ENCODE measurements at places on chromosomes 6 and 20. TPM values are rescaled to one million over a fixed set of nuclear protein-coding genes. Genes with fewer than 3 reads are reported as not detected.

- DNase-seq, result no peak
Measured at GRCh38 chr6:147642458-147642857, 134.0 kb downstream of the SAMD5 start.

DNA sequence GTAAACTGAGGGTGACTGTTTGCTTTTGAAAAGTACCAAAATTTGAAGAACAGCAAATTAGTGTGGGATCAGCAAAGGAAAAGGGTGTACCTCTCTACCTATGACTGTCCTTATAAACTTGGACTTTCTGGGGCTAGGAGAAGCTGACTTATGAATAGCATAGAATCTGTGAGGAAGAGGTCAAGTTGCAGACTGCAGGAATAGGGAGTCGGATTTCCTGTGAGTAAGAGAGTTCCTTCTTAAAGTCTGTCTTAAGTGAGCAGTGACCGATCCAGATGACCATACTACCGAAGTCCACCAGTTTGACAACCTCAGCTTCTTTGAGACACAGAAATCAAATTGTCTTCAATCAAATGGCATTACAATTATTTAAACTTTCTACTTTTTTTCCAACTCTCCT, 708.7 kb downstream of the UTRN start:
- DNase-seq, result no peak

DNA sequence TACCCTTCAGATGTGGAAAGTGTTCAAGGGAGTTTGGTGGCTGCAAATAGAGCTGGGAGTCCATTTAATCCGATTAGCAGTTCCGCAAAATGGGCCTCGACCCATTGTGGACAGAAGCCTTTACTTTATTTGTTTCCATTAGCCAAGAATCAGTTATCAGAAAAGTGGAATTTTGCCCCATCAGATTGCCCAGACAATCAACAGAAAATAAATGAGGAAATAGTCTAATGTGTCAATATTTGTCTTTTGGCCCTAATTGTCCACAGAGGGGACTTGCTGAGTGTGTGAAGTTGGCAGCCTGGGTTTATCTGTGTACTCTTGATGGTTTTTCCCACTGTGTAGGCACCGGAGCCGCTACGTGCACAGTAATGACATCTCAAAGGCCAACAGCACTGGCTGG, 134.3 kb downstream of the LINC00237 start:
- no peak for DNase-seq

- no peak for DNase-seq
Measured at GRCh38 chr20:63658749-63659187, 656 bp downstream of the RTEL1 start.

GRCh38 chr6:34457382-34457741, 8.5 kb upstream of the PACSIN1 start:
- no peak for DNase-seq

DNA sequence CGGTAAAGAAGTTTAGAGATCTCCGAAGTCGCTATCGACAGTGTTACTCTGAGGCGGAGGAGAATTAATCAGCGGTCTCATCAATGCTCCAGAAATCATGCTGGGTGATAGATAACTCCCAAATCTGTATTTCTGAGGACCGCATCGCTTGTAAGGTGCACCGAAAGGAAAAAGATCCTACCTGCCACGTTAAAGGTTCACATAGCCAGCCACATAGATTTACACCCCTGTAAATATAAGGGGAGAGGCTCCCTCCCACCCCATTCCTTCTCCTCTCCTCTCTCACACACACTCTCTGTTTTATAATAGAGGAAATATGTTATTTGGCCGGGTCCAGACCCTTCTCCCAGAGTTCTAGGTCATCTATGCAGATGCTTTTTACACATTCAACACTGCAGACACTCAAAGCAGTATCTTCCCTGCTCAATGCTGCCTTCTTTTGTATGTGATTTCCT, 620 bp upstream of the DEK start:
- DNase-seq, result no peak

DNA sequence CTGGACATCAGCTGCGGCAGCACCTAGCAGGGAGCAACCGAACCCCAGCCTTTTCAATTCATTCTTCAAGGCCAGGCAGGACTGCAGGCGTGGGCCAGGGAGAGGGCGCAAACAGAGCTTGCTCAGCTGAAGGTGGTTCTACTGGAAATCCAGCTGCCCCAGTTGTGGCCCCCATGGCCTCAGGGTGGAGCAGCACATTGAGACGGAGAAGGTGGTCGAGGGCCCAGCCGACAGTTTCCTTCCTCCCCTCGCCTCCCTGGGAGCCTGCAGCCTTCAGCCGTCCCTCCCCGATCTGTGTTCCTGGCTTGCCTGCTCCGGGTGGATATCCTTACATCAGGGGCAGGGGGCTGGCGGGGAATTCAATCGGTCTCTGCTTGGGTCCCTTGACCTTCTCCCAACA, 217.8 kb downstream of the ANKRD60 start:
- DNase-seq, result no peak

GRCh38 chr20:11380283-11380682, 537.4 kb upstream of the BTBD3 start:
- no peak for DNase-seq

DNA sequence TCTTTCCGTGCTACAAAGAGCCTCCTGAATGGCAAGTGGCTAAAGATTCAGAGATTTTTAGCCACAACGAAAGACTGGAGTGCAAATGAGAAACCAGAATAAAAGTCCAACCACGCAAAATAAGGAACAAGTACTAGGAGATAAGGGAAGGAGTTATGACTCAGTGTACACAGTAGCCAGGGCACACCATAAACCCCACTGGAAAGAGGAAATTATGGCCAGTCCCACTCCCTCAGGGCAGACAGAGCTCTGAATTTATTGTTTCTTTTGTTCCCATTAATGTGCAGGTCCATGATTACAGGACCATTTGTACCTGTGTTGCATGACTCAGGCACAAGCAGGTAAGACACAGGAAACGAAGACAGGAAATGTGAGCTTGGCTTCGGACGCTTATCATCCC, 150.3 kb upstream of the PREP start:
- no peak for DNase-seq

GRCh38 chr6:100988391-100988984, 107.4 kb upstream of the ASCC3 start:
- DNase-seq, result no peak

GRCh38 chr6:53014744-53015143, 19.7 kb upstream of the GSTA4 start:
- no peak for DNase-seq

- DNase-seq, result no peak
Measured at GRCh38 chr20:49916146-49917002, 1.0 kb upstream of the SPATA2 start.

DNA sequence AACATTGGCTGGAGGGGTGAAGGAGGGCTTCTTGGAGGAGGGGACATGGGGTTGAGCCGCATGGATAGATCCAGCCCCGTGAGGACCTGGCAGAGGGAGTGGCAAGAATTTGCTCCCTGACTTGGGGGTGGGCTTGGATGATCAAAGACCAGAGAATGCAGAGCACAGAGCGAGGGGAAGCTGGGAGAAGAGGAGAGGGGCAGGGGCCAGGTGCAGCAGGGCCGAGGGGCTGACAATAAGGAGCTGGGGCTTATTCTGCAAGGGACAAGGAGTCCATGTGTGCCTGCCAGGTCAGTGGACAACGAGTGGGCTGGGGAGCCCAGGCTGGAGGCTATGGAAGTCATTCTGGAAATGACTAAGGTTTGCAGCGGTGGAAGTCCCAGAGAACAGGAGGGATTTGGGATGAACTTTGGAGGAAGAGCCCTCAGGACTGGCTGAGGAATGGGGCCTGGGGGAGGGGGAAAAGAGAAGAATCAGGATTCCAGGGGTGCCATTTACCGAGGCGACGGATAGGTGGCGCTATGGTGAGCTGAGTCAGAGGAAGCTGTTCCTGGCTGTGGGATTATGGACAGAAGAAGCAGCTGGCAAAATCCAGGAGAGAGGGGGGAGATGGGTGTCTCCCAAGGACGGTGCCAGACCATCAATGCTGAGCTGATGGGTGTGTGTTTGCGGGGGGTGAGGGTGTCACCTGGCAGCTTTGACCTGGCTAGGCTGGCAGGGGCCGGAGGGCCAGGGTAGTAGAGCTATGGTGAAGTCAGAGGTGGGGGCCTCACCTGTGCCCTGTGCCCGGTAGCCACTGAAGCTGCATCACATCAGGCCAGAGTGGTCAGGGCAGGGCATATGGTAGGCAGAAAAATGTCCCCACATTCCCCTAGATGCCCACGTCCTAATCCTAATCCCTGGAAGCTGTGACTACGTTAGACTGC, 7.8 kb downstream of the KCNG1 start:
- DNase-seq, result no peak

DNA sequence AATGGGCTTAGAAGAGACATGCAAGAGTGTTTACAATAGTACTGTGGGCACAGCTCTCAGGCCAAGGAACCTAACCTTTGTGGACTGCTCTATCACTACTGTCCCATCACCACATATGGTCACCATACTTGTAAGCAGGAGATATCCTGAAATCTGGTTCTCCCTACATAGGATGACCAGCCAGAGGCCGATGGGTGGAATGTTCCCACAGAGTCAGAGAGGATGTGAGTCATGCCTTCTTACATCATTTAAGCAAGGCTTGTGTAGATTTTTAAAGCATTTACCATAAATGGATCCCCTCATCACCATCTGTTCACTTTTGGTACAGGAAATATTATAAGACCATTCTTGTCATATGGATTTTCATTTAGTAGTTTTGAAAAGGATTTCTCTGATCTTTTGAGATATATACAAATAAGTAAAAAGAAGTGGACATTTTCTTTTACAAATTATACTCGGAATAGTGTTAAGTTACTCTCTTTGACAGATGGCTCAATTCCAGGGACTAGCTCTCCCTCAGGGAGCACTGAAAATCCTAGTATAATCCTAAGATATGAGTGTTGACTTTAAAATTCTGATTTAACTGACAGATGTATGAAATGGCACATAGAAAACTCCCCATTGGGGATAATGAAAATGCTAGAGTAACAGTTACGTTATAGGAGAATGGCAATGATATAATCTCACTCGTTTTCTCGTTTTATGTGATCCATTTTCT, 6.6 kb downstream of the HTR1B start:
- DNase-seq, result no peak

DNA sequence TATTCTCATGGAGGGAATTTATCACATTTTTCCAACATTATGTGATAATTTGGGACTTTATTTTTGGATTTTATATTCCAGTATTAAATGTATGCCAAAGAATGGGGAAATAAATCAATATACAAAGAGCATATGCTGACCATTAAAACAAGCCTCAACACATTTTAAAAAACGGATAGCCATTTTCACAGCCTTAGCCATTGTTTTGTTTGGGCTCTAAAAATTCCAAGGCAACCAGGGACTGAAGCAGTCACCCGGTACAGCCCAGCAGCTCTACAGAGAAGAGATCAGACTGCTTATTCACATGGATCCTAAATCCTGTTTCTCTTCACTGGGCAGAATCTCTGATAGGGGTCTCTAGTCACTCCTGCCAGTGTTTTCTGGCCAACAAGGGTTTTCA, 150.2 kb upstream of the OGFRL1 start:
- DNase-seq, result no peak

- no peak for DNase-seq
Measured at GRCh38 chr6:143542888-143543287, 31.4 kb upstream of the FUCA2 start.

DNA sequence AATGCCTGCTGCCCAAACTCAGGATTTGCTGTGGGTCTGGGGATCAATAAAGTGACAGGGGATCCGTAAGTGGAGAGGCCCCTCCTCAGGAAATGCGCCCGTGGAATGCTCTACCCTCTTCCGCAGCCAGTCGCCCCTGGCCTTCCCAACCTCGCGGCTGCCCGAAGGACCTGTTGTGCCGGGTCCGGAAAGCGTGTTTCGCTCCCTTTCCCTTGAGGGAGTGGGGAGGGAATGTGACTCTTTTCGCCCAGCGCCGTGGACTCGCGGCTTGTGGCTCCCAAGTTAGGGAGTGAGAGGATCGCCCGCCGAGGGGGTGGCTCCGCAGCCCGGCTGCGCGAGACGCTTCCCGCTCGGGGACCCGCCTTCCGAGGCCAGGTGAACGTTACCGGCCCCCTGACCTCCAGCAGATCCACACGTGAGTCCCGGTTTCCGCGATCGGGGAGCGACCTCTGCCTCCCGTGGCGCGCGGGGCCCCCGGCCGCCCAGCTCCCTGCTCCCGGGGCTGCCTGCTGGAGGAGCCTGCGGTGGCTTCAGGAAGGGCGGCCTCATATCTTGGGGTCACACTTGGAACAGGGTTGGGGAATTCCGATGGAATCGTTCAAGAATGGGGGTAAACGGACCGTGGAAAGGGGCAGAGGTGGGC, 666 bp downstream of the TPD52L1 start:
- no peak for DNase-seq

DNA sequence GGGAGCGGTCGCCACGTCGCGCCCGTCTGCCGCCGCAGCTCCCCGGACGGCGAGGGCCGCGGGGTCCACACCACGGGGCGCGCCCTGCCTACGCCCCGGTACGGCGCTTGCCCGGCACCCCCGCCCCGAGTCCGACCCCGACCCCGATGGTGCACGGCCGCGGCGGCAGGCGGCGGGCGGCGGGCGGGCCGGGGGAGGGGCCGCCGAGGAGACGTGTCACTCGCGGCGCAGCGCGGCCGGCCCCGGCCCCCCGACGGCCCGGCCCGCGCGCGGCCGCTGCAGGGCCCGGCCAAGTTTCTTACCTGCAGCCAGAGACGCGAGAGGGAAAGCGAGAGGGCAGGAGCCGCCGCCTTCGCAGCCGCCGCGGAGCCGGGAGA, 328 bp downstream of the RRBP1 start:
- no peak for DNase-seq

DNA sequence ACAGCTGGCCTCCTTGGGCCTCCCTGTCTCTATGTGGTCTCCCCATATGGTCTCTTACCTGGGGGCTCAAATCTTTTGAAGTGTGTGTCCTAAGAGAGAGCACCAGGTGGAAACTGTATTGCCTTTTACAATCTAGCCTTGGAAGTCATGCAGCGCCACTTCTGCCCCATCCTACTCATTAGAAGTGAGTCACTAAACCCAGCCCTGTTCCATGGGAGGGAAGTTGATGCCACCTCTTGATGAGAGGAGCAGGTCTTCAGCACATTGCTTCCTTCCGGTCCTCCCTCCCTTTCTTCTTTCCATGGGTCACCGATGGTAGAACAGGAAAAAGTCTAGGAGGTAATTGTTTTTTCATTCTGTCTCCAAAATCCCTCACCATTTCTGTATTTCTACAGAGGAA, 156.3 kb downstream of the FOXA2 start:
- no peak for DNase-seq

GRCh38 chr6:116034327-116034726, 26.4 kb downstream of the FRK start:
- DNase-seq, result no peak

Gene HLA-C
- 170 TPM for total RNA-seq

Gene HAO1
- 0.13 TPM for total RNA-seq

Gene PLTP
- total RNA-seq, result 17.7 TPM

Gene WFDC10B
- total RNA-seq, result not detected

Gene RIMS1
- 0.18 TPM for total RNA-seq

Gene TRIM10
- total RNA-seq, result not detected

Gene PCK1
- 0.21 TPM for total RNA-seq

Gene MRS2
- total RNA-seq, result 26.0 TPM

Gene C20orf202
- total RNA-seq, result not detected

Gene PRRT1
- 1.3 TPM for total RNA-seq

Gene CRISP2
- not detected for total RNA-seq
